RPMI7951 (cell line): ENCODE measurements at places on chromosomes 16 and 17. TPM values are rescaled to one million over a fixed set of nuclear protein-coding genes. Genes with fewer than 3 reads are reported as not detected.

DNA sequence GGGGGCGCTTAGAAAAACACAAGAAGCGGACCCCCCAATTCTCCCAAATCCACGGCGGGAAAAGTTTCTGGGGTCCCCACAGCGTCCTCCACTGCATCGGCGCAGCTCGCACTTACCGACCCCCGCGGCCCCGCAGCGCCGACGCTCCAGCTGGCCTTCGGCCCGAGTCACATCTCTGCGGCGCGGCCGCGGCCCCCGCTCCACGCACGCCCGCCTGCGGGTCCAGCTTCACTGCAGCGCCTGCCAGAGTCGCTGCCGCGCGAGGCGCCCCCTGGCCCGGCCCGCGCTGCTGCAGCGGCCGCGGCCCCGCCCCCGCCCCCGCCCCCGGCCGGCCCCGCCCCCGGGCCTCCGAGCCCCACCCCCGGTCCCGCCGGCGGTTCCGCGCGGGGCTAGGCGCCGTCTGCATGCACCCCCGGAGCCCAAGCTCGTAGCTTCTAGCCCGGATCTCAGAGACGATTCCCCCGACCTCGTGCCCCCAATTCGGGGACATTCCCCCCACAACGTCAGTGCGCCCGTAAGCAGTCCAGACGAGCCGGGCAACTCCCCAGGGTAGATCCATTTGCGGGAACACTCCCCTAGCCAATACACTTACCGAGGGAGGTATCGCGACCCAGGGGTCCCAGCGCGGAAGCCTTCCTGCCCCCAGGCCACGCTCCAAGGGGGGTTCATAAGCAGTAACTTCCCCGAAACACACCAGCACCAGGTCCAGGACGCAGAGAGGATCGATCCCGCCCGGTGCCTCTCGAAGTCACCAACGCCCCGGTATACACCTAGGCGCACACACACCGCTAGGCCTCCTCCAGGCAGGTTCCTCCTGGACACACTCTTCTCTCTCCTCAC is at the start of gene GPRC5B:
TSS of gene GPRC5B (minus strand) at position 238 of the 840 bp plus-strand sequence. CDS start 12,003 bp downstream, outside the sequence.
- DNase-seq = peak; percentile 32

DNA sequence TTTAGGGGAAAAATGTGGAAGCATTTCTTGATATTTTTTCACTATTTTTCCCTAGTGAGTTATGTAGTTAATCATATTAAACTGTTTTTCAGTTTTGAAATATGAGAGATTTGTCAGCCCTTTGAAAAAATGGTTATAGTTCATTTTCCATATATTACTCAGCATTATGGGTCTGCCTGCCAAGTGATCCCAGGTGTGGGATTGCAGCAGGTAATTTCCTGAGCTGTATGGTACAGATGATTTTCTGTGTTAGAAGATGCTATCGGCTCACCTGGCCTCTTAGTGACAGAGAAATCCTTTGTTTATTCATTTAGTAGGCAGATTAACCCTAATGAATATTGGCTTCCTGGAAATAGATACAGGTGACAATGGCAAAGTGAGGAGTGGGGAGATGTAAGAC is 275.1 kb upstream of the TBX2 start:
- no peak for DNase-seq

GRCh38 chr17:49447628-49448302 is 33.1 kb upstream of the PHB1 start:
- DNase-seq = no peak

- peak; percentile 72 for DNase-seq
Measured at GRCh38 chr16:66751303-66751991, at the start of gene DYNC1LI2. Gene DYNC1LI2, minus strand, starts transcription at chr16:66751609. Its CDS starts 18 bp downstream, at chr16:66751591.

DNA sequence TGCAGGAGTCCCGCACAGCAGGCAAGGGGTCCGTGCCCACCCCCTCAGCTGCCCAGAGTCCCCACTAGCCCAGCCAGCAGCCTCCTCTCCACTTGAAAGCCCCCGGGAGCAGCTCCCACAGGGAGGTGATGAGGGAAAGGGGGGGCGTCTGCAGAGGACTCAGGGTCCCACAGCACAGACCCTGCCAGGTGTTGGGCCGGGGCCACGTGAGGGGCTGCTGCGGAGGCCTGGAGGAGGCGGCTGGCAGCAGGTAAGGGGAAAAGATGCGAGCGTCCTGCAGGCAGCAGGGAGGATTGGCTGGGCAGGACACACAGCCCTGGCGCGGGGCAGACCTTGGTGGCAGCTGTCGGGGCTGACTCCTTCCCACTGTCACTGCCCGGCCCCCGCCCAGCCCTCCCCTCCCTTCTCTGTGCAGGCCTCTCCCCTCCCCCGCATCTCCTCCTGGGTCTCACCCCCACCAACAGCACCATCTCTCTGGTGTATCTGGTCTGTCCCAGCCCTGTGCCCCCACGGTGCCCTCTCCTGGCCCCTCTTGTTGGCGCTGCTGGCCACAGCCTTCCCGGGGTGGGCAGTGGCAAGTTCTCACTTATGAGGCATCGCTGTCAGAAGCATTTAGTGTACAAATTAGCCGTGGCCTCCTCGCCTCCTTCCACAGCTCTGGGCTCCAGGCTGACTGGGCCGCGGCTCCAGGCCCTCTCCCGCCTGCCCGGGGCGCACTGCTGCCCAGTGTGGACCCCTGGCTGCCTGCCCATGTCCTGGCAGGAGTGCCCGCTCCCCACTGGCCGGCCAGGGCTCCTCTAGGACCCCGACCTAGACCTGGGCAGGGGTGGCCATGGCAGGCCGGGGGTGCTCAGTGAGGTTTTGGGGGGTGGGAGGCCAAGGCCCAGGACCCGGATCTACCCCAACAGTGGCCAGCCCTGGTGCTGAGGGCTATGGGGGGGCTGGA is 4.4 kb upstream of the PRR35 start:
- DNase-seq = no peak

- no peak for DNase-seq
Measured at GRCh38 chr16:84804326-84804725, 15.5 kb upstream of the CRISPLD2 start.

DNA sequence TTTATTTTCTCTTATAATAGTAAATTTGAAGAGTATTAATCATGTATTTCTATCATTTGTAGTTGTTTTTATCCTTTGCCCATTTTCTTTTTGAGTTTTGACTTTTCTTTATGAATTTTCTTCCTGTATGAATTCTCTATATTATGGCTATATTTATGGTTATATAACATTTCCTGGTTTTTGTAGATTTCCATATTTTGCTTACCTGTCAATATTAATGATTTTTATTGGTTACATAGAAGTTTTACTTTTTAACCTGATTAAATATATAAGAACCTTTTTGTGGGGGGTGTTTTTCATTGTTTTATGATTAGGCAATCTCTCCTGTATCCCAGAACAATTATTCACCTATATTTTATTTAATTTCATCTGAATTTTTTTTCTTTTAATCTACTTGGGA is 93.2 kb downstream of the AATF start:
- DNase-seq = no peak

The CFAP119 gene
- 3.4 and 4.6 TPM in 2 replicates for total RNA-seq

GRCh38 chr16:24841291-24841690 is 4.5 kb upstream of the SLC5A11 start:
- DNase-seq = no peak

- no peak for DNase-seq
Measured at GRCh38 chr16:29747947-29748759, 2.4 kb upstream of the C16orf54 start.

- peak; percentile 79 for DNase-seq
Measured at GRCh38 chr17:10292057-10292937, 80.5 kb downstream of the MYH13 start.

GRCh38 chr16:89575247-89576152 is at the start of gene CPNE7:
Gene CPNE7, plus strand, starts transcription at chr16:89575758. Its CDS starts 140 bp downstream, at chr16:89575898.
- no peak for DNase-seq

DNA sequence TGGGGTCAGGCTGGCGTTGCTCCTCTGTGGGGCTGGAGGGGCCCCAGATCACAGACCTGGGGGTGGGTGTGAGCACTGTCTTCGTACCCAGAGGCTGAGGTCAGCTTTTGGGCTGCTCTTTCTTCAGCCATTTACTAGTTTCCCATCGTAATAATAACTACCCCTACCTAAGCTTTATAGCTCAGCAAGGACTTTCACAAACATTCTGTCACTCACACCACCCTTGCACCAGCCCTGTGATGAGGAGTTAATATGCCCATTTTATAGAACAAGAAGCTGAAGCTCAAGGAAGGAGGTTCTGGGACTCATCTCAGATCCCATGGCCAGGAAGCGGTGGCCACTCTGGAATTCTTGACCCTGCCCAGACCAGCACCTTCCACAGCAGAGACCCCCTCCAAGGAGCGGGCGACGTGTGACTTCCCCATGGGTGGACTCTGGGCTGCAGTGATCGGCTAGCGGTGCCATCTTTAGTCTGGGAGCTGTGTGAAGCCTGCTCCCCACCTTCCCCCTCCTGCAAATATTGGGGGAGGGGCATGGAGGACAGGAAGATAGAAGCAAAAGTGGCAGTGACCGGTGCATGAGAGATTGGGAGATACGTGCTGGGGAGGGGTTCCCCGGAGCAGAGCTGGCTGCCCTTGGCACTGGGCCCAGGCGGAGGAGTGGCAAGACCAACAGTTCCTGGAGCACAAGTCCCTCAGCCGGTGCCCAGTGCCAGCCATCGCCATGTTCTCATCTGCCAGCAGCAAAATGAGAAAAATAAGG is 81.8 kb upstream of the TOB1 start:
- DNase-seq = no peak

The ADAP2 gene
- total RNA-seq = 0.20 TPM in 1 of 2 replicates, not detected in the other

The KRT36 gene
- not detected in 2 replicates for total RNA-seq

DNA sequence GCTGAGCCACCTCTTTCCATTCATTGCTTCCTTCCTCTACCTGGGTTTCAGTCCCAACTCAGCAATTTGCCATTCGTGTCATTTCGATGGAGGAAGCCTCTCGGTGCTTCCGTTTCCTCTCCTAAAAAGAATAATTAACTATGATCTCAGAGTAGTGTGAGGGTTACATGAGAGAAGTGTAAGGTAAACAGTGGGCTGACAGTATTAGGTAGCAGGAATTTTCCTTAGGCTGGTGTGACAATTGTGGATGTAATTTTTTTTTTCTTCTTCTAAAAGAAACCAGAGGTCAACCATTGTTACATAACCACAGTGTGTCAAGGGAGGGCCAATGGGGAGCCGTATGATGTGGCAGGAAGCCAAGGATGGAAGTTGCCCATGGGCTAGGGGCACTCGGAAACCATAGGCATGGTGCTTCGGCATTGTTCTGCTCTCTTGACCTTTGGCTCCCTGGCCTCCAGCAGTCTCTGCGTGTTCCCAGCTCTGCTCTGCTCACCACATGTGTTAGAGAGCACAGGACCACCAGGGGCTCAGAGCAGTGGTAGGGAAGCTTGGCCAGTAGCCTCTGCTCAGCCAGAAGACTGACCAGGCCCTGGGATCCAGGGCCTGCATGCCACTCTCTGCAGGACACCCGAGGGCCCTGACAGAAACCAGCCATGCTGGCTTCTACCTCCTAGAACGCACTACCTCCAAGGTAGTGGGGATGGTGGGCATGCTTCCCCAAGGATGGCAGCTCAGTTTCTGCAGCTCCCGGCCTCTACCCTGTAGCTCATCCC is 2.0 kb upstream of the TOP2A start:
- peak; percentile 14 for DNase-seq

GRCh38 chr16:54285414-54286089 is 1.0 kb downstream of the IRX3 start:
- DNase-seq = peak; percentile 61

The SLC13A2 gene
- not detected in 2 replicates for total RNA-seq

DNA sequence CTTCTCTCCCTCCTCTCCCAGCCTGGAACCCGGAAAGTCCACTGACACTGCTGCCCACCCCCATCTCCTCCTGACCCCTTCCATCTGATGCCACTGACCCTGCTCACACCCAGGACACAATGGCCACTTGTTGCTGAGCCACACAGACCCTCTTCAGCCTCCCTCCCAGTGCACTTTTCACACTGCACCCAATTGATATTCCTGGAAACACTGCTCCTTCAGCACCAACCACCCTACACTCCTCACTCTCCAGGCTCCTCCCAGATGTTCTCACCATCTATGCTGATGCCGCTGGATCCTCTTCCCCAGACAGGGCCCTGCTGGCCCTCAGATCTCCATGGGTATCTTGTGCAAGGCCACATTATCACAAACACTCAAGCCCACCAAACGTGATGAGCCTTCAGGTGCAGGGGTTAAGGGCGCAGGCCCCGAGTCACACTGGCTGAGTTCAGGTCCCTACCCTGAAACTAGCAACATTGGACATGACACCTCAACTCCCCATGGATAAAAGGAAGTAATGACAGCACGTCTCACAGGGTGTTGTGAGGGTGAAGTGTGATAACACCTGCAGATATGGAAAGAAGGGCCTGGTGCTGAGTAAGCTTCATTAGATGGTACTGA is 238.1 kb downstream of the ZNF423 start:
- DNase-seq = no peak

The CEP295NL gene
- total RNA-seq = 0.49 TPM in 1 of 2 replicates, not detected in the other

The KRTAP3-2 gene
- not detected in 2 replicates for total RNA-seq

- DNase-seq = no peak
Measured at GRCh38 chr16:24289166-24289700, 33.1 kb downstream of the CACNG3 start.

The MYL4 gene
- total RNA-seq = not detected in 2 replicates

DNA sequence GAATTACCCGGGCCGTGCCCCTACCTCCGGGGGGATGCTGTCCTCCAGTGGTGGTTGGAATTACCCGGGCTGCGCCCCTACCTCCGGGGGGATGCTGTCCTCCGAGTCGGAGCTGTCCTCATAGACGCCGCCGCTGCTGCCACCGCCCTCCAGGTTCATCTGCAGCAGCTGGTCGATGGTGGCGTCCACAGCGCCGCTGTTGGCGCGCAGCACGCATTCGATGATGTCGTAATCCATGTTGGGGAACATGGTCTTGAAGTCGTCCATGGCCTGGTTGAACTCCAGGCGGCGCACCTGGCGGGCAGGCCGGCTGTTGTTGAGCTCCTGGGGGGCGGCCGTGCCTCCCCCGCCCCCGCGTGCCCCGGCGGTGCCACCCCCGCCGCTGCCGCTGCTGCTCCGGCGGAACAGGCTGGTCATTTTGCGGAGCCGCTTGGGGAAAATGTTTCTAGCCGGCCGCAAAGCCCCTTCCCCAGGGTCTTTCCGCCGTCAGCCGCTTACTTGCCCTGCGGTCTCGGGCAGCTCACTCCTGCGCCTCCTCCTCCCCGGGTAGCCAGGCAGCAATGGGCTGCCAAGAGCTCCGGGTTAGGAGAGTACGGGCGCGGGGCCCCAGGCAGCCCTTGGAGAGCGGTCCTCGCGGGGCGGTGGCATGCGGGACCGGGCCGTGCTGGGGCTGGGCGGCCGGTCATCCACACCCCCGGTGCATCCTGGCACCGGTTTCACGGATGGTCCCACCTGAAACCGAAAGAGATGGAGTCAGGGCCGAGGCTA is 35.5 kb upstream of the MRPS23 start:
- no peak for DNase-seq

GRCh38 chr17:3886776-3887175 is 6.1 kb downstream of the CAMKK1 start:
- no peak for DNase-seq
